G401 (cell line): ENCODE measurements at places on chromosomes 2 and 18. TPM values are rescaled to one million over a fixed set of nuclear protein-coding genes. Genes with fewer than 3 reads are reported as not detected.

Gene GAL3ST2
- not detected in 2 replicates for total RNA-seq

Gene CELF4
- not detected in 2 replicates for total RNA-seq

Gene FZD7
- total RNA-seq: 17.5 and 18.5 TPM in 2 replicates

Gene GKN1
- total RNA-seq: not detected in 2 replicates

Gene PLEK
- not detected in 2 replicates for total RNA-seq
